Stimulated activated CD8-positive, alpha-beta memory T cell treated with anti-CD3 and anti-CD28 coated beads, Interleukin-4, amount 100 ng/mL, for 4 hours (primary cell): ENCODE measurements at places on chromosomes 1 and 21.

DNA sequence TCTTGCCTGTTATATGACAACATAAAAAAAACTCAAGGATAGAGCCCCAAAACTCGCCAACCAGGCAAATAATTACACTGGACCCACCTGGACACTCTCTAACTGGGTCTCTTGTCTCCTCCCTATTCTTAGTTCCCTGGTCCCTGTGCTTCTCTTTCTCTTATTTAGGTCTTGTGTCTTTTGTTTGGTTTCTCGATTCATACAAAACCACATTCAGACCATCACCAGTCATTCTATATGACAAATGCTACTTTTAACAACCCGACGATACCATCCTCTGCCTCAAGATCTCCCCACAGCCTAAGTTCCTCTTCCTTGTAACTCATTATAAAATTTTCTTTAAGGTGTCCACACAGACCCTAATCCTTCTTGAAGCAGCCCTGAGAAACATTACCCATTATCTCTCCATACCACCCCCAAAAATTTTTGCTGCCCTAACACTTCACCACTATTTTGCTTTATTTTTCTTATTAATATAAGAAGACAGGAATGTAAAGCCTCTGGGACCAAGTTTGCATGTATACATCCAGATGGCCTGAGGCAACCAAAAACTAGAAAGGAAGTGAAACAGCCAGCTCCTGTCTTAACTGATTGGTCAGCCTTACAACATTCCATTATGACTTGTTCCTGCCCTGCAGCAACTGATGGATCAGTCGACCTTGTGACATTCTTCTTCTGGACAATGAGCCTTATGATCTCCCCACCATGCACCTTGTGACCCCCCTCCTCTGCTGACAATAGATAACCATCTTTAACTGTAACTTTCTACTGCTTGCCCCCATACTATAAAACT lies 638.2 kb downstream of the AMY1C start:
- no peak for DNase-seq

- DNase-seq: no peak
These were observed 158.2 kb downstream of the BARHL2 start for GRCh38 chr1:90558754-90559378.

- no peak for DNase-seq
These were observed 29.5 kb downstream of the C2CD2 start for GRCh38 chr21:41924368-41924754.

- DNase-seq: no peak
These were observed 2.6 kb upstream of the SAMD13 start for GRCh38 chr1:84298684-84299535.

DNA sequence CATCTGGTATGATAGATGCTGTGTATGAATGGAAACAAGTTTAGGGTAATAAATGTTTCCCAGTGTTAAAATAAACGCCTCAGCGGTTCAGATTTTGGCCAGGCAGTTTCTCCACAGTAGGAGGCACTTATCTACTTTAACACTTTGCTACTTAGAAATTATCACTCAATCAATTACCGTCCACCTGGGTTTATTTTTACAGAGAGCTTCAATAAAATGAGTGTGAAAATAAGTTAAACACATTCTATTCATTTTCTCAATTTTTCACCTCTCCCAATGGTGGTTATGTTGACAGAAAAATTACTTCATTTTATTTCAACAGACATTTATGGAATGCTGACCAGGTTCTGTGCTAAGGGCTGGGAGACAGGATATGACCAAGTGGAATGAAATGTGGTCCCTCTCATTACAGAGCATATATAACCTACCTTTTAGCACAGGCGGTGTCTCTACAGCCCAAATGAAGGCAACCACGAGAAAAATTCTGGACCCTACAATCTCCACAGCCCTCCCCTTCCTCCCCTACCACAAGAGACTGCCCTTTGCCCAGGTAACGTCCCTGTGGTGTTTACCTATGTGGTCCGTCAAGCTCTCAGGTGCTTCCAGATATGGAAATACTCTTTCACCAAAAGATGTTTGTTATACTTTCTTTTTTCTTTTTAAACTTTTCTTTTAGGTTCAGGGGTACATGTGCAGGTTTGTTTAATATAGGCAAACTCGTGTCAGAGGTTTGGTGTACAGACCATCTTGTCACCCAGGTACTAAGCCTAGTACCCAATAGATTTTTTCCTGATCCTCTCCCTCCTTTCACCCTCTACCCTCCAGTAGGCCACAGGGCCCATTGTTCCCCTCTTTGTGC lies 105.5 kb downstream of the HLCS start:
- no peak for DNase-seq

GRCh38 chr1:91121366-91121765 lies 99.5 kb upstream of the ZNF644 start:
- no peak for DNase-seq

GRCh38 chr1:236142253-236143103 lies at the start of gene GPR137B:
GPR137B (plus strand) TSS chr1:236142539; CDS start chr1:236142623, 84 bp downstream.
- peak; percentile 38 for DNase-seq

- DNase-seq: no peak
These were observed 33.9 kb downstream of the EIF2D start for GRCh38 chr1:206578068-206578977.

DNA sequence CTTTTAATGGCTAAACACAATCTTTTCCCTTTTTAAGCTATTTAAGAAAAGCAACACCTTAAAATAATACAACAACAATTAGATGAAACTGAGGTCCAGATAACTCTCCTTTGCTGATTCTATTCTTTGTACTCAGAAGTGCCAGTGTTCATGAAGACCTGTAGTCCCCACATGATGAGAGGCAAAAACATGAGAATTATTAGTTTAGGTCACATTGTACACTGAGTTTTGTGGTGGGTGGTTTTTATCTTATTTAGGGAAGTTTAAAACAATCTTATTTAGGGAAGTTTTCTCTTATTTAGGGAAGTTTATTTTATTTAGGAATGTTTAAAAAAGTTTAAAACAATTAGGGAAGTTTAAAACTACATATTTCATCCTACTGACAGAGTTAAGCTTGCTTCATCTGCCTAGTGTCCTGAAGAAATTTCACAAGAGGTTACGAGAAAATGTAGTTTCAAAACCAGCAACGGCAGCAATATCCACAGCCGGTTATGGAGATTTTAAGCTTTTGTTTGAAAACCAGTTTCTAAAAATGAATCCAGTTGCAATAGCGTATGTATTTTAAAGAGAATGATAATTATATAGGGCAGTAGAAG lies 7.8 kb upstream of the OR14I1 start:
- no peak for DNase-seq

GRCh38 chr1:26345718-26346117 lies 8.2 kb downstream of the CRYBG2 start:
- no peak for DNase-seq

DNA sequence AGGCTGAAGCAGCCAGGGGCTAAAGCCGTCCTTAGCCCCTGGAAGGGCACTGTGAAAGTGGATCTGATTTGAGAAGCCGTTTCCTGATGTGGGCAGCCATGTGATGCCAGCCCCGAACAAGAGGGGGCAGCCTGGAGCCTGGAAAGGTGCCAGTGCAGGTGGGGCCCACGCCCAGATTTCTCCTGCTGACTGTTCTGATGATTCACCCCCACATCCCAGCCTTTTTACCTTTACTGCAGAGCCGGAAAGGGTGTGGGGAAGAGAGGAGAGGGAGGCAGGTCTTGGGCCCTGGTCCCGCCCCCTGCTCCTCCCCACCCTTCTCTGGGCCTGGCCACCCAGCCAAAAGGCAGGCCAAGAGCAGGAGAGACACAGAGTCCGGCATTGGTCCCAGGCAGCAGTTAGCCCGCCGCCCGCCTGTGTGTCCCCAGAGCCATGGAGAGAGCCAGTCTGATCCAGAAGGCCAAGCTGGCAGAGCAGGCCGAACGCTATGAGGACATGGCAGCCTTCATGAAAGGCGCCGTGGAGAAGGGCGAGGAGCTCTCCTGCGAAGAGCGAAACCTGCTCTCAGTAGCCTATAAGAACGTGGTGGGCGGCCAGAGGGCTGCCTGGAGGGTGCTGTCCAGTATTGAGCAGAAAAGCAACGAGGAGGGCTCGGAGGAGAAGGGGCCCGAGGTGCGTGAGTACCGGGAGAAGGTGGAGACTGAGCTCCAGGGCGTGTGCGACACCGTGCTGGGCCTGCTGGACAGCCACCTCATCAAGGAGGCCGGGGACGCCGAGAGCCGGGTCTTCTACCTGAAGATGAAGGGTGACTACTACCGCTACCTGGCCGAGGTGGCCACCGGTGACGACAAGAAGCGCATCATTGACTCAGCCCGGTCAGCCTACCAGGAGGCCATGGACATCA lies at the start of gene SFN:
Gene SFN (plus strand): TSS at position 369 of the 904 bp plus-strand sequence. CDS start 64 bp downstream, at position 433.
- no peak for DNase-seq

DNA sequence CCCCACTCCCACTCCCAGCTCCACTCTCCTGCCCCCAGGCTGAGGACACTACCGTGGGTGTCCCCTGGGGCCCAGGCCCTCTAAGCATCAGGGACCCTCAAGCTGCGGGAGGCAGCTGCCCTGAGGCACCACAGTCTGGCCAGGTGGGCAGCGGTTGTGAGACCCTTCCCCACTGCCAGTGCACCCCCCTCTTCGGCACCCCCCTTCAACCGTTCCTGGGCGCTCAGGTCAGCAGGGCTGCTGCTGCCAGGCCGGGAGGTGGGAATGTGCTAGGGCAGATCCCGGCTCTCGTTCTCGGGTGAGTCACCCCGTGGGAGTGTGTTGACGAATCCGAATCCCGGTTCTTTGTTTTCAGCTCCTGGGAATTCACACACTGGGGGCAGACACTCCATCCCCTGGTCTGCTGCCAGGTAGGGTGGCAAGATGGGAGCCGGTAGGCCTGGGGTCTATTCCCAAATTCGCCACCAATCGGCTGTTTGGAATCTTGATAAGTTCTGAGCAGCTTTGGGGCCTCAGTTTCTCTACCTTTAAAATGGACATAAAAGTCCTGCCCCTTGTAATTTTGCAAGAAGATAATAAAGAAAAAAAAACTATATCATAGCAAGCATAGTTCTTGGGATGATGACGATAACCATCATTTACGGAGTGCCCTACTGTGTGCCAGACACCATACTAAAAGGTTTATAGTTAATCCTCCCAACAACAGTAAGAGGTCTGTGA lies 28.5 kb upstream of the CASZ1 start:
- no peak for DNase-seq

DNA sequence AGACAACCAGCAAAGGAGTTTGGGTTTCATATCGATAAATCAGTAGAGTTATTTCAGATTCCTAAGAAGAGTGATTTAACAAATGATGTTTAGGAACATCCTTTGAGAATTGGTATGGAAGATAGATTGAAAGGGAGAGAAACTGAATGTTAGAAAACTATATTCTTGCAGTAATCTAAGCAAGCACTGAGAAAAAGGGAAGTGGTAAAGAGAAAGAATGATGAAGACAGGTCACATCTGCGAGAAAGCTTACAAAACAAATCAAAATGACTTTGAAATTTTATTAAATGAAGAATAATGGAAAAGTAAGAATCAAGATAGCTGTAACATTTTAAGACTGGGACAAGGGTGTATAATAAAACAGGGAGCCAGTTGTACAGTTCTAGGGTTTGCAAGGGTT lies 177.0 kb downstream of the HS2ST1 start:
- no peak for DNase-seq

DNA sequence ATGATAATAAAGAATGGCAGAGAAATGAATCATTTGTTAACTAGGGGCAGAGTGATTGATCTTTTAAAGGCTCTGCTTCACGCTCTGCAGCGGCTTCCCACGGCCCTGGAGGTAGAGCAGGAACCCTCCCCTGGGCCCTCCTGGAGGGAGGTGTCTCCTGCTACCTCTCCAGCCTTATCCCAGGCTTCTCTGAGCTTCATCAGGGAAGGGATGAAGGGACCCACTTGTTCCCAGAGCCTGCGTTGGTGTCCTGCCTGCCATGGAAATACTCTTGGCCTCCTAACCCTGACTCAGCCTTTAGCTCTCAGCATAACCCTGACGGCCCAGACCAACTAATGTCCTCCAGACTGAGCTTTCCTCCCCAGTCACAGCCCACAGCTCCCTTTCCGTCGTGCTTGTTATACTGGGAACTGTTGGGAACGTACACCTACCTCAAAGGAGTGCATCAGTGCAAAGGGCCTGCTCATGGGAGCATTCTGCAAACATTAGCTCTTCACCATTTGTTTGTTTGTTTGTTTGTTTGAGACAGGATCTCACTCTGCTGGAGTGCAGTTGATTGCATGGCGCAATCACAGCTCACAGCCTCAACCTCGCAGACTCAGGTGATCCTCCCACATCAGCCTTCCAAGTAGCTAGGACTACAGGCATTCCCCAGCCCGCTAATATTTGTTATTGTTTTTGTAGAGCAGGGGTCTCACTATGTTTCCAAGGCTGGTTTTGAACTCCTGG lies 17.4 kb upstream of the HNRNPU start:
- DNase-seq: no peak

GRCh38 chr1:152870831-152871730 lies 7.0 kb upstream of the SMCP start:
- no peak for DNase-seq

DNA sequence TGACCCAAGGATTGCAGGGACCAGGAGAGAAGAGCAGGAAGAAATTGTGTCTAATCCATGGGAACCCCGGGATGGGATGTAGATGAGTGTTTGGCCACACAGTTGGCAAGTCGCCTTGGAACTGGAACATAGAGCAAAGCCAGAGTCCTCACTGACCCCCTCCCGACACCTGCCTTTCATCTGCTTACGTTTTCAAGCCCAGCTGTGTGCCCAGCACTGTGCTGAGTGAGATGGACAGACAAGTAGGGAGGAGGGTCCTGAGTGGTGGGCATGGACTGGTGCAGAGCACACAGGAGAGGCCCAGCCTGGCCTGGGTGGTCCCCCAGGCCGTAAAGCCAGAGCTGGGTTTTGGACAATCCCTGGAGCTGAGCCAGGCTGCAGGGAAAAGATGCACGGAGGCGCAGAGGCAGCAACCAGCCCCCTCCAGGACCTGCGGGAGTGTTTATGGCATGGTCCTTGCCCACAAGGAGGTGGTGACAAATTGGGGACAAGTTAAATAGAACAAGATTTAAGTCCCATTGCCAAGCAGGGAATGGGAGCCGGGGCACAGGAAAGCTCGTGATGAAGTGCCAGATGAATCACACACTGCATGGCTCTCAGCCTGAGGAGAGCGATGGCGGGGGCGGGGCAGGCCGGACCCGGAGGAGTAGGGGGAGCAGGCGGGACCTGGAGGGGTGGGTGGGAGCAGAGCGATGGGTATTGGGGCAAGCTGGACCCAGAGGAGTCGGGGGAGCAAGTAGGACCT lies 157.8 kb upstream of the VAMP3 start:
- no peak for DNase-seq

- DNase-seq: no peak
These were observed 65.6 kb upstream of the ETS2 start for GRCh38 chr21:38740090-38740489.

GRCh38 chr1:184534690-184535089 lies 147.9 kb downstream of the C1orf21 start:
- DNase-seq: no peak

DNA sequence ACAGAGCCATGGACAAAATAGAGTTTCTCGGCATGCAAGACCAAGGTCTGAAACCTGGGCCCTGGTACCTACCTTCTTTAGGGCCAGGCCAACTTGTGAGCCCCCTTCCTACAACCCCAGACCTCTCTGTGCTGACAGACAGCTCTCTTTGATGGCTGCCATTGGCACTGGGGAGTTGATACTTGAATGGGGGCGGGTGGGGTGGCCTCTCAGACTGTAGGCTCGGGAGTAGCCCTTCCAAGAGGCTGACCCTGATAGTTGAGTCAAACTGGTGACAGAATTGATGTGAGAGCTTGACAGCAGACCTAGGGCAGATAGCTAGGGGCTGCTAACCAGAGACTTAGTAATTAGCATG lies 44.7 kb upstream of the PSEN2 start:
- DNase-seq: no peak
